ENCODE measurements at places on chromosomes 11 and 22.

DNA sequence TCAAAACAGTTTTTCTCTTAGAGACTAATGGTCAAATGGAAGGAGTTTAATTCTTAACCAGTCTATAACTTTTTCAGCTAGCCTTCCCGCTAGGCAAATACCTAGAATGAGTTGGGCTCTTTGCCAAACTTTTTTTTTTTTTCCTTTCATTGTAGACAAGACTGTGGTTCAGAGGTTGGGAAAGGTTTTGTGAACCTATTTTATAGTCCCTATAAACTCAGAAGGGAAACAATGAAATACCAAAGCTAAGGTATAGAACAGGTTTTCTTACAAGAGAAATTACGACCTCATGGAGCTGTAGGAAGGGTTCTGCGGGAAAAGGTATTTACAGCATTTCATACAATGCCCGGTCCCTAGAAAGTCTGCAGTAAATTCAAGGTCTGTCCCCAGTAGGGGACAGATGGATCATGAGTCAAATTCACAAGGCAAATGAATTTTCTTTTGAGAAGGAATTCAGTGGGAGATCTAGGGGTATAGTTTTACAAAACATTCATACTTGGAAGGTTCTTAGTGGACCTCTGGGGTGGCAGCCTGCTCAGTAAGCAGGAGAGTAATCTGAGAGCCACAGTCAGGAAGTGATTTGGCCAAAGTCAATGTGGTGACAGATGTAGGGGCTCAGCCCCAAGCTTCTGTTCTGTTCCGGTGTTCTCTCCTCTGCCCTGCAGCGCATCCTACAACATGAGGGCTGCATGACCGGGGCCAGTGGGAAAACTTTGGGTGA is 146.8 kb downstream of the DBX1 start:
- no peak for DNase-seq

DNA sequence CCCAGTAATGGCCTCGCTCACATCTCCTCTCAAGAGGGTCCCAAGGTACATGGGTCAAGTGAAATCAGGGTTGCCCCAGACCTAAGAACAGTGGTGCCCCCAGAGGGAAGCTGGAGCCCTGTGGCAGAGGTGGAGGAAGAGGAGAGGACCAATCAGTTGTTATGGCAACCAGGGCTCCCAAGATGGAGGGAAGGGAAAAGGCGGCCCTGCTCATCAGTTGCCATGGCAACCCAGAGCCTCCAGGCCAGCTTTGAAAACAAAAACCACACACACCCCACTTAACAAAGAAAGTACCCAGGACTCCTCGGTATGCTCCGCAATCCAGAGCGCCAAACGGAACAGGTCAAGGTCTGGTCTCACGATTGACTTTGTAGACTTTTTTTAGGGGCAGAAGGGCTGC is 53.5 kb upstream of the SLC35C1 start:
- no peak for DNase-seq

DNA sequence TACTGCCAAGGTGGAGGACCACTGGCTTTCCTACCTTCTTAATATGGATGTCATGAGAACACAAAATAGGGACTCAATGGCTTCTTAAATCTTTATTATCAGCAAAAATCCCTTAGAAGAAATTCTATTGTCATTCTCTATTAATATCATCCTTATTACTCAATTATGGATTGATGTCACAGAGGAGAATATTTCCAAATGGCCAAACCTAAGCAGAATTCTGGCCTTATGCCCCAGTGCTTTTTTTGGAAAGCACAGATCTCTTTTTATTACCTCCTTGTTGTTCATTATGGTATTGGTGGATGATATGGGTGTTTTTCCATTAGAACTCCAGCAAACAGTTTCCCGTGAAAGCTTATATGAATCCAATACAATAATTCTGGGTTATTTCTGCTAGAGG is 9.9 kb downstream of the CRTAM start:
- DNase-seq = no peak

- DNase-seq = peak; percentile 14
Measured at GRCh38 chr11:44530413-44531115, 34.9 kb upstream of the CD82 start.

- DNase-seq = no peak
Measured at GRCh38 chr11:65204143-65204542, 22.4 kb downstream of the CAPN1 start.

GRCh38 chr11:4541071-4541470 is 3.9 kb upstream of the OR52M1 start:
- no peak for DNase-seq

- DNase-seq = no peak
Measured at GRCh38 chr22:43448048-43448447, 36.2 kb downstream of the MPPED1 start.

- DNase-seq = no peak
Measured at GRCh38 chr22:27761665-27762064, 39.9 kb downstream of the MN1 start.
